Endothelial cell of umbilical vein (primary cell): ENCODE measurements at places on chromosomes 13 and 19. TPM values are rescaled to one million over a fixed set of nuclear protein-coding genes. Genes with fewer than 3 reads are reported as not detected.
A peak's percentile ranks its signal among the peaks of the same experiment; 100 is the strongest.

KEAP1 gene
- 78.2 and 81.4 TPM in 2 replicates for total RNA-seq

CHST8 gene
- total RNA-seq, result not detected in 2 replicates

KBTBD7 gene
- 3.1 and 4.4 TPM in 2 replicates for total RNA-seq

ONECUT3 gene
- not detected in 2 replicates for total RNA-seq

DNA sequence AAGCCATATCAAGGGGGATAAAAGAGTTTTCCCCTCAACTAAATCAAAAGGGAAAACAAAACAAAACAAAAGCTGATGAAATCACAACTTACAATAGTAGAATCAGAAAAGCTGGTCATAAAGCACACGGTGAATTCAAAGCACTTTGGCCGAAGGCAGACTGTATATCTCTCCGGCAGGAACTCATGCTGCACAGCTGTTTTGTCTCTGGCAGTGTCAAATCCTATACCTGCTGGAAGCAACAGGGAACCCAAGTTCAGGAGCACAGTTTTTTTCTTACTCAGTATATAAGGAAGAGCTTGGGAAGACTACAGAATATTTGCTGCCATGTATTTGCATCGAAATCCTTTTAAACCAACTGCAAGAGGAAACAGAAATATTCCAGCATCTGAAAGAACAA, 213.7 kb downstream of the RFC3 start:
- no peaks in the 10 kb centered on the region for H3K36me3 ChIP-seq
- H3K4me3 ChIP-seq, result no peak overlapping the region
- DNase-seq, result no peak
- no peak overlapping the region for H3K27ac ChIP-seq

GSX1 gene
- not detected in 2 replicates for total RNA-seq

FUT6 gene
- total RNA-seq, result not detected in 2 replicates

GRCh38 chr19:50476224-50476906, at the start of the genes EMC10 and GARIN5A:
Gene EMC10, plus strand, starts transcription at chr19:50476507. Its CDS starts 38 bp downstream, at chr19:50476545.
Gene GARIN5A, minus strand, starts transcription at chr19:50476848. Its CDS starts 460 bp downstream, at chr19:50476388.
- H3K27ac ChIP-seq, result peak within 1 kb of the TSS; percentile 48
- H3K4me1 ChIP-seq, result peaks cover 7% of the 10 kb centered on the region
- no peaks in the 10 kb centered on the region for H3K27me3 ChIP-seq
- peak; percentile 94 for DNase-seq

DNA sequence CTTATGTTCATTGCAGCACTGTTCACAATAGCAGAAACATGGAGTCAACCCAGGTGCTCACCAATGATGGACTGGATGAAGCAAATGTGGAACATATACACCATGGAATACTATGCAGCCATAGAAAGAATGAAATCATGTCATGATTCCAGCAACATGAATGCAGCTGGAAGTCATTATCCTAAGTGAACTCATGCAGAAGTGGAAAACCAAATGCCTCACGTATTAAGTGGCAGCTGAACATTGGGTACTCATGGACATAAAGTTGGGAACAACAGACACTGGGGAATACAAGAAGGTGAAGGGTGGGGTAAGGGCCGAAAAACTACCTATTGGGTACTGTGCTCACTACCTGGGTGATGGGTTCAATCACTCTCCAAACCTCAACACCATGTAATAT, 915.9 kb downstream of the UQCRFS1 start:
- DNase-seq, result no peak
- no peak overlapping the region for H3K27ac ChIP-seq
- no peaks in the 10 kb centered on the region for H3K27me3 ChIP-seq
- no peak overlapping the region for H3K4me3 ChIP-seq
- no peaks in the 10 kb centered on the region for H3K36me3 ChIP-seq

DNA sequence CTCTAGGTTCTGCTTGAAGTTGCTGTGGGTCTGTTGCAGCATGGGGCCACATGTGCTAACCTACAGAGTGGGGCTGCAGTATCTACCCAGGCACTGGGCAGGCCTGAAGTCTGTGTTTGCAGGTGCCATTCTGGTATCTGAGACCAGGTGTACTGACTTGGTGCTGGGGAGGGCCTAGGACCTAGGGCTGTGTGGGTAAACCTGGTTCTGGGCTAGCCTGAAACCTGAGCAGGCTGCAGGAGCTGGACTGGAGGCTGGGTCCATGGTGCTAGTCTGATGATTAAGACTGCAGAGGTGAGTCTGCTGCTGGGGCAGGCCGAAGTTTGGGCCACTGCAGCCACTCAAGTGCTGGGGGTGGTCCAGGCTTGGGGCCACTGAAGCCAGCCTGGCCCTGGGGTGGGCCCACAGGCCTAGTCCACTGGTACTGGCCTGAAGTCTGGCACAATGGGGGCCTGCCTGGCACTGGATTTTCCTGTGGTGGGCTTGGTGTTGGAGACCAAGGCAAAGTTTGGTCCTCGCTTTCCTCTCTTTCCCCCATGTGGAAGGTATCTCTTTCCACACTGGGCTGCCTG, 310.6 kb downstream of the NDFIP2 start:
- H3K36me3 ChIP-seq, result no peaks in the 10 kb centered on the region
- H3K4me1 ChIP-seq, result no peaks in the 10 kb centered on the region
- no peak overlapping the region for H3K4me3 ChIP-seq
- no peak overlapping the region for H3K27ac ChIP-seq
- no peaks in the 10 kb centered on the region for H3K27me3 ChIP-seq

- H3K4me1 ChIP-seq, result no peaks in the 10 kb centered on the region
- H3K27ac ChIP-seq, result no peak overlapping the region
- H3K4me3 ChIP-seq, result no peak overlapping the region
- DNase-seq, result no peak
- no peaks in the 10 kb centered on the region for H3K27me3 ChIP-seq
Observed at GRCh38 chr19:16033721-16034120, 42.6 kb upstream of the TPM4 start.

DNA sequence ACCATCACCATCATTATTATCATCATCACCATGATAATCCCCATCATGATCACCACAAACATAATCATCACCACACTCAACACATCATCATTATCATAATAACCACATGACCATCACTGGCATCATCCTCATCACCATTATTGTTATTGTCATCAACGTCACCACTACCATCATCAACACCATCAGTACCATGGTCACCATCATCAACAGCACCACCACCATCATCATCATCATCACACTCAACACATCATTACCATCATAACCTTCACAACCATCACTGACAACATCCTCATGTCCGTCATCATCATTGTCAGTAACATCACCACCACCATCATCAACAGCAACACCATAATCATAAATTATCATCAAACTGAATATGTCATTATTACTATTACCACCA, 73.2 kb downstream of the MBD3L1 start:
- H3K36me3 ChIP-seq, result no peaks in the 10 kb centered on the region
- DNase-seq, result no peak
- H3K4me1 ChIP-seq, result no peaks in the 10 kb centered on the region
- H3K27me3 ChIP-seq, result no peaks in the 10 kb centered on the region
- no peak overlapping the region for H3K27ac ChIP-seq

PRTN3 gene
- total RNA-seq, result not detected in 2 replicates

DNA sequence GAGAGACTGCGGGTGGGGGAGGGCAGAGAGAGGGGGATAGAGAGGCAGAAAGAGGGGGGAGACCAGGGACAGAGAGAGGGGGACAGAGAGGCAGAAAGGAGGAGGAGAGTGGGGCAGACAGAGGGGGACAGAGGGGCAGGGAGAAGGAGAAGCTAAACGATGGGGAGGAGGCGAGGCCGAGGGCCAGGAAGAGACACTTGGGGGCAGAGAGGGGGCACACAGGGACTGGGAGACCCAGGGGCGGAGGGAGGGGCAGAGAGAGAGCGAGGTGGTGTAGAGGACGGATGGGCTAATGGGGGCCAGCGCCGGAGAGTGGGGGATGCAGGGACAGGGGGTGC, 666 bp downstream of the MEIS3 start:
- no peaks in the 10 kb centered on the region for H3K4me1 ChIP-seq
- no peak overlapping the region for H3K4me3 ChIP-seq
- H3K27ac ChIP-seq, result no peak overlapping the region
- H3K36me3 ChIP-seq, result no peaks in the 10 kb centered on the region

SIGLEC8 gene
- total RNA-seq, result not detected in 2 replicates

PIAS4 gene
- total RNA-seq, result 46.2 and 47.2 TPM in 2 replicates

- H3K4me3 ChIP-seq, result no peak overlapping the region
- H3K27ac ChIP-seq, result no peak overlapping the region
- H3K27me3 ChIP-seq, result no peaks in the 10 kb centered on the region
- DNase-seq, result no peak
- H3K4me1 ChIP-seq, result no peaks in the 10 kb centered on the region
- no peaks in the 10 kb centered on the region for H3K36me3 ChIP-seq
Observed at GRCh38 chr13:40172149-40172591, 494.3 kb downstream of the FOXO1 start.

GRCh38 chr13:109666656-109667055, 119.7 kb downstream of the IRS2 start:
- no peak for DNase-seq
- H3K27ac ChIP-seq, result no peak overlapping the region
- no peaks in the 10 kb centered on the region for H3K36me3 ChIP-seq
- H3K4me1 ChIP-seq, result no peaks in the 10 kb centered on the region

DNA sequence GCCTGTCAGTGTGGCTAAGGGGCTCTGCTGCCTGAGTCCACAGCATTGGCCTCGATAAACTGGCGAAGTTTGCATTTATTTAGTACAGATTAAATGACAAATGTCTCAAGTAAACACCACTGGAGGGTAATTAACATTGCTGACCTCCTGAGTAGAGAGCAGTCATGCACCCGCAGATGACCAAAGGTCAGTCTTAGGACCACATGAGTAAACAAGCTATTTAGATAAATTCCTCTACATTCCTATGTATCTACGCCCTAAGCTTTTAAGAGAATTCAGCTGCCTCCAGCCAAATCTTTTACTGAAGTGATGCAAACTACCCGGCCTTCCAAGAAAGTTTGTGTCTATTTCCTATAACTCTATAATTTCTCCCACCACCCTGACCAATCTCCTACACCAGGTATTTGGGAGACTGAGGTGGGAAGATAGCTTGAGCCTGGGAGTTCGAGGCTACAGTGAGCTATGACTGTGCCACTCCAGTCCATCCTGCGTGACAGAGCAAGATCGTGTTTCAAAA, 22.9 kb downstream of the CD70 start:
- H3K27ac ChIP-seq, result no peak overlapping the region
- no peak for DNase-seq
- no peaks in the 10 kb centered on the region for H3K36me3 ChIP-seq
- H3K4me1 ChIP-seq, result no peaks in the 10 kb centered on the region

GRCh38 chr19:28508666-28509065, 704.3 kb downstream of the UQCRFS1 start:
- H3K27ac ChIP-seq, result no peak overlapping the region
- no peaks in the 10 kb centered on the region for H3K27me3 ChIP-seq
- no peak for DNase-seq
- no peaks in the 10 kb centered on the region for H3K4me1 ChIP-seq
- no peak overlapping the region for H3K4me3 ChIP-seq
- no peaks in the 10 kb centered on the region for H3K36me3 ChIP-seq
